ENCODE measurements at places on chromosomes 6 and 20.

GRCh38 chr20:22583773-22584521 lies 425 bp downstream of the FOXA2 start:
- no peak for DNase-seq

DNA sequence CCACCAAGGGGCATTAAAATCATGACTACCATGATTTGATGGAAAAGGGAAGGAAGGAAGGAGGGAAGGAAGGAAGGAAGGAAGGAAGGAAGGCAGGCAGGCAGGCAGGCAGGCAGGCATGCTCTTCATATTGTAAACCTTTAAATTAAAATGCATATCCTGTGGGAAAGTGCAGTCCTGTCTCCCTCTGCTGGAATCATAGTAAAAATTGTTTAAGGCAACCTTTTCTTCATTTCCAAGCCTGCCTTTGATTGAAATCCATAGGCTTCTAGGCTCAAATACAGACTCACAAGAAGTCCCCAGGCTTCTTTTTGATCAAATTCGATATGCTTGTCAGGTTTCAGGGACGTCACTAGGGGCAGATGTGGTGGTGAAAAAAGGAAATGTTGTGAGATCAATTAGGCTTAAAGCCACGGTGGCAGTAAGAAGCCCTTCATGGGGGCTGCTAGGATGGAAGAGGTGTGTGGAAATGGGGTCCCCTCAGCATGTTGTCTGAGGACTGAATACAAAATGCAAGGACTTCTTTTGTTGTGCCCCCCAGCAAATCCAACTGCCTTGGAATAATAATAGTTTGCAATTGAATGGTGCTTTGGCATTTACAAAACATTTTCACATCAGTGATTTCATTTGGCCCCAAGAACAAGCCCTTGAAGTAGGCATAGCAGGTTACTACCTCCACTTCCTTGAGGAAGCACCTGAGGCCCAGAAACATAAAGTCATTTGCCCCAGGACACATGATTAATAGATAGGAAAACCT lies 25.6 kb upstream of the GABRR1 start:
- DNase-seq = no peak

DNA sequence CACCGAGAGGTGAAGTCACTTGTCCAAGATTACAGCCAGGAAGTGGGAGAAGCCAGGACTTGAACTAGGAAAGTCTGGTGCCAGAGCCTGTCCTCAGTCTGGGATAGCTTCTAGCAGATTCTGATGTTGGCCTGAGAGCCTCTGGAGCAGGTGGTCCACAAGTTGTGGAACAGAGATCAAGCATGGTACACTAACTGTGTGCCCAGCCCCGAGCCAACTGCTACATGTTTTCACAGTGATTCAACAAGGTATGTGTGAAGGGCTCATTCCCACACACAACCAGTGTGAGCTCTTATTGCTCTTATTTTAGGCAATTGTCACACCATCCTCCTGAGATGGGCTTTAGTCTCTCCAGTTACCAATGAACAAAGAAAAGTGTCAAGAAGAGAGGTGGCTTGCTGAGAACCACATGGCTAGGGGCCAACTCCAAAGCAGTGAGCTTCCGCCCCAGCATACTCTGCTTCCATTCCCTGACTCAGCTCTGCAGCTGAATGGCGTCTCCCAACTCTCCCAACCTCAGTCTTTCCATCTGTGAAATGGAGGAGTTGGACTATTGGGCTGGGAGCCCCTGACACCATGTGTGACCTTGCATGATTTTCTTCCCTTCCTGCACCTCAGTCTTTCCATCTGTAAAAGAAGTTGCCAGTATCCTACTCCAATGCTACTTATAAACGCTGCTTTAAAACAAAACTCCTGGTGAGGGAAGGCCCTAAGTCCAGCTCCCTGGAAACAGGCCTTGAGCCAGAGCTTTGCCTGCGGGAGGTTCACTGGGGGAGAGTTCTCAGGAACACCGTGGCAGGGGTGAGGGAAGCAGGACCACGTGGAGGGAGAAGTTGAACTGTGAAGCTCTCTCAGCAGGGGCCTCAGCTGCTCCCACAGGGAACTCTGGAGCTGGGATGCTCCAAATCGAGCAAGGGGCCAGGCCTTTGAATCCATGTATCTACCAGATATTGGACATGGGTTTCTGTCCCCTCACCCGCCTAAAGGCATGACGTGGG lies 40.9 kb downstream of the CDH22 start:
- DNase-seq = no peak

- DNase-seq = no peak
Observed at GRCh38 chr20:23086056-23086566, at the start of gene CD93. TSS of gene CD93 (minus strand) at chr20:23086324. CDS start at chr20:23086192, 132 bp downstream.

DNA sequence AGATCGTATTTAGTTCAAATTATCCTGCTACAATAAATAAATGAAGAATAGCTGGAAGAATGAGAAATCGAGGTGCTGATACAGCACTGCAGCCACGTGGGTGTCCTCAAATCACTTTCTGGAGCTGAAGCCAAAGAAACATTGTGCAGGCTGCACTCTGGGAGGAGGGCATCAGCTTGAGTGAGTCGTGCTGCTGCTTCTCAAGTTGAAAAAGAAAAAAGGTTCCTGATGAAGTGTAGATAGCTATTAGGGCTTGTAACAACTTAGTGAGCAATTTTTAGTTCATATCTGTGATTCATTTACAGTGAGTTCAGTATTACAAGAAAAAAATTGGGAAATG lies 40.5 kb downstream of the DSE start:
- DNase-seq = no peak

GRCh38 chr20:18851629-18852028 lies 38.0 kb downstream of the SCP2D1 start:
- DNase-seq = no peak

DNA sequence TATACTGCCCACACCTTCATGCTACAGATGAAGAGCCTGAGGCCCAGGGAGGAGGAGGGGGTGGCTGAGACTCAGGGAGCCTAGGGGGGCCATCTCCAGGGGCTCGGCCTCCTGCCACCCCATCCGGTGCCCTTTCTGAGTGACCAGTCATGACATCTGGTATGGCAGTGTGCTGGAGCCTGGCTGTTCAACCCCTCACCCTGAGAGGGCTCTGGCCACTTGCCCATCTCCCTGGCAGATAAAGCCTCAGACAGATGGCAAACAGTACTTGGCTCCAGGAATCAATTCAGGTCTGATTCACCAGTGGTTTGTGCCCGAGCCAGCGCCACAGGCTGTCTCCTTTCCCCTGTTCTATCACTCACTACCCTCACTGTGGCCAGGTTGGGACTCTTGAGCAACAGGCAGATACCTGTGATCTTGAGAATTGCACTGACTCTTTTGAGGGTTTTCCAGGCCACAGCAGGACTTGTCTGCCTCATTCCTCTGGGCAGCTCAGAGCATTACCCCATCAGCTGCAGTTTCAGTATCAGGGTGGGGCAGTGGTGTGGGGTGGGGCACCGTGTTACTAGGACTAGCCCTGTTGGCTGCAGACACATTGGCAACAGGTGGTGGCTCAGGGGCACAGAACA lies 22.8 kb downstream of the SRSF3 start:
- no peak for DNase-seq

GRCh38 chr6:98033617-98034016 lies 750.6 kb upstream of the MMS22L start:
- no peak for DNase-seq

GRCh38 chr6:163688739-163689362 lies 274.3 kb downstream of the QKI start:
- DNase-seq = no peak

GRCh38 chr20:54431156-54431944 lies 44.0 kb upstream of the DOK5 start:
- no peak for DNase-seq
